ENCODE measurements at places on chromosomes 5 and 9.

- DNase-seq, result peak; percentile 65
Measured at GRCh38 chr9:134025606-134026541, 593 bp downstream of the BRD3OS start.

DNA sequence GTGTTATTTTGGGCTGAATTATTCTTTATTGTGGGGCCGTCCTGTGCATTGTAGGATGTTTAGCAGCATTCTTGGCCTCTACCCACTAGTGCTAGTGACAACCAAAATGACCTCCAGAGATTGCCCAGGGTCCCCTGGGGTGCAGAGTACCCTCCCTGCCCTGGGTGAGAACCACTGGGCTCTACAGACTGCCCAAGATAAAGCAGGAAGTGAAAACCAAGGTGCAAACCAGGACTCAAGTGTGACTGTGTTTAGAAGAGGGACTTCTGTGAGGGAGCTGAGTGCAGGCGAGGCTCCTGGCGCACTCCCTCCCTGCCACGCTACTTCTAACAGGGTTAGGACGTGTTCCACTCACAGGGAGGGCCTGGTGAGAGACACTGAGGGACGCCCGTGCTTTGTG is 41.6 kb downstream of the USP20 start:
- DNase-seq, result no peak

- no peak for DNase-seq
Measured at GRCh38 chr5:93926831-93927620, 185.6 kb upstream of the POU5F2 start.

DNA sequence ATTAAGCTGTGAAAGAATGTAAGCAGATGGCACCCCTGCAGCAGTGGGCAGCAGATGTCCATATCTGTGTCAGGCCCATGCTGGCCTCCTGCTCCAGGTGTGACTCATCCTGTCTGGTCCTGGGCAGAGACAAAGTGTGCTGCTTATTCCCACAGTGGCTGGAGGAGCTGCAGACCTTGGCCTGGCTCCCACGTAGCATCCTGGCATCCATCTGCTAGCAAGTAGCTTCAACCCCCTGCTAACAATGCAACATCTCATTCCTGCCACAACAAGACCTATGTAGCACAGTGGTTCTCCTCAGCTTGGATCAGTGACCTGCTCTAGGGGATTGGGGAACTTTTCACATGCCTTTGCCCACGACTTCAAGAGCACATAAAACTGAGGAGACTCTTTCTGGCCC is 126.4 kb upstream of the SLC12A2 start:
- DNase-seq, result no peak

DNA sequence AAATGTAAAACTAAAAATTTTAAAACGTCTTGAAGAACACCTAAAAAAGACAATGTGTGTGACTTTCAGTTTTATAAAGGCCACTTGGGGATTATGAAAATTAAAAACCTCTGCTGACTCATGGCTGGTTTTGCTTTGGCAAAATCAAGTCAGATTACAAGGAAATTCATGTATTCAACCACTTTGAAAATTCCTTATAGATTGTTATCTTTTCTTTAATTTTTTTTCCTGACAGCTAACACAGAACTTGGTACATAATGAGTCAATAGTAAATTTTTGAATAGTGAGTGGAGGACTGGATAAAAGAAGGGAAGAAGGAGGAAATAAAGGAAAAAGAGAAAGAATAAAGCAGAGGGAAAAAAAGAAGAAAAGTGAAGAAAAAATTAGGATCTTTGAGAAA is 1774.7 kb upstream of the ACO1 start:
- no peak for DNase-seq

- DNase-seq, result no peak
Measured at GRCh38 chr9:19552282-19553105, 143.7 kb downstream of the ACER2 start.

DNA sequence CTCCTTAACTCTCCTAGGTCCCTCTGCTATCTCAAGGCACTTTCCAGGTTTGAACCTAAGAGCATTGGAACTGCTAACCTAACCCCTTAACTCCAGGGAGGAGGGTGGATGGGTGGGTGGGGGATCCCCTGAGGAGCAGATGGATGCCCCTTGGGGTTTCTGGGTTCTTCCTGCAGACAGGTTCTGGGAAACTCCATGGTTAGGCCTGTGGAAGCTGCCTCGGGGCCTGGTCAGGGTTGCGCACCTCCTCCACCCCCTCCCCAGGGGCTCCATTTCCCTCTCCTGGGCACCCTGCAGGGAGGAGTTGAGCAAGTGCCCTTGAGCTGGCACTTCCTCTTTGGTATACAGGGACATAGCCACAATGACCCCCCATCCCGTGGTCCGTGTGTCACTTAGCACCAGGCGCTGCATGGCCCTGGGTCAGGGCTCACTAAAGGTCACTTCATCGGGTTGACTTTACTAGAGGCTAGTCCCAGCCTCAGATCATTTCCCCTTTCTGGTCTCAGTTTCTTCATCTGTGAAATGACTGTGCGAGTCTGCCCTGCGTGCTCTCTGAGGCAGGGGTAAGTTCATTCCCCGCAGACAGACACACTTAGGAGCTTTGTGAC is 16.0 kb downstream of the CXXC5 start:
- no peak for DNase-seq

- no peak for DNase-seq
Measured at GRCh38 chr5:68464424-68464823, 248.9 kb downstream of the PIK3R1 start.

- no peak for DNase-seq
Measured at GRCh38 chr9:4356306-4356705, 56.4 kb upstream of the GLIS3 start.

GRCh38 chr5:71587766-71588532 is 809 bp downstream of the MCCC2 start:
- DNase-seq, result peak; percentile 6

DNA sequence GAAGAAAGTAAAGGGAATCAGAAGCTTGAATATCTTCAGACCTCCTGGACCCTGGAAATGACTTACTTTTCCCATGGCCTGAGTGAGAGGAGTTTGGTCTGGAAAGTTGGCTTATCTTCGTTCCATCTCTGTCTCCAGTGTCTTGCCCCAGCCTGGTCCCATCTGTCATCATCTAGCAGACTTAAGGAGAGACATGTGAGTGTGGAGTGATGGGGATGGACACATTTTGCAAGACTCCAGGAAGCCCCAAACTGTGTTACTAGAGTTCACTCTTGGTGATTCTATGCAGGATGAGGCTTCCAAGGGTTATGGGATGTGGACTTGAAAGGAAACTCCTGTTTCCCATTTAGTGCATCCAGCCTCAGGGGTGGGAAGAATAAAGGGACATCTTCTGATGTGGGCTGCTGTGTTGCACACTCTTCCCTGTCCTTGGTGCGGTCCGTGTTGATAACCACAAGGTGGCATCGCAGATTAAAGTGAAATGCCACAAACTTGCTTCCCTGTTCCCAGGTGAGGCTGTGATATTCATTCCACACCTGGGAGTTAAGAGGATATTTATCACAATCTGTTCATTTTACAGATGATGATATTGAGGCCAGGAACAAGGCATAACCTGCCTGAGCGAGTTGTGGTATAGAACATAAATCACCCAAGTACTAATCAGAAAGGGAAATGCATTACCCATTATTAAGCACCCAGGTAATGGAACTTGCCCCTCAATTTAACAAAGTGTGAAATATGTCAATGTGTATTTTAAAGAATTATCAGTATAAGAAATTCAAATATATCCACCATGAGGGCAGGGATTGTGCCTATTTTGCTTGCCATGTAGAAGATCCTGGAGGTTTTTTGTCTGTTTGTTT is 269.9 kb upstream of the PAPPA start:
- no peak for DNase-seq

GRCh38 chr9:74810200-74810599 is 77.5 kb downstream of the TRPM6 start:
- no peak for DNase-seq

- DNase-seq, result no peak
Measured at GRCh38 chr9:38171926-38172325, 102.9 kb upstream of the SHB start.

GRCh38 chr9:130570208-130570607 is 9.2 kb upstream of the FUBP3 start:
- no peak for DNase-seq

- DNase-seq, result no peak
Measured at GRCh38 chr9:72773570-72773969, 179.3 kb downstream of the ALDH1A1 start.

GRCh38 chr9:70228611-70229010 is 30.2 kb upstream of the SMC5 start:
- DNase-seq, result no peak

GRCh38 chr5:160251406-160252155 is 22.3 kb downstream of the FABP6 start:
- no peak for DNase-seq

DNA sequence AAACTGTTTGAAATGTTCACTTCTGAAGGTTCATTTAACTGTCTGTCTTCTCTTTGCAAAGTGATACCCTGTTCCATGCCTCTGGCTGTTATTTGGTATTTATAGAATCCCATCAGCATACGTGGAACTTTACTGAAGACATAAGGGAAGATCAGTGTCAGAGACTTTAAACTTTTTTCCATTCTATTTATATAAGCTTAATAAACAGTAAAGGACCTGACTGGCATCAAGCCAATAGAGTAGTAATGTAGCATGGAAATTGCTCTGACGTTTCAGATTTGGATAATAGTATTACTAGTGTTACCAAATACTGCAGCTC is 94.9 kb upstream of the MINAR2 start:
- DNase-seq, result no peak

DNA sequence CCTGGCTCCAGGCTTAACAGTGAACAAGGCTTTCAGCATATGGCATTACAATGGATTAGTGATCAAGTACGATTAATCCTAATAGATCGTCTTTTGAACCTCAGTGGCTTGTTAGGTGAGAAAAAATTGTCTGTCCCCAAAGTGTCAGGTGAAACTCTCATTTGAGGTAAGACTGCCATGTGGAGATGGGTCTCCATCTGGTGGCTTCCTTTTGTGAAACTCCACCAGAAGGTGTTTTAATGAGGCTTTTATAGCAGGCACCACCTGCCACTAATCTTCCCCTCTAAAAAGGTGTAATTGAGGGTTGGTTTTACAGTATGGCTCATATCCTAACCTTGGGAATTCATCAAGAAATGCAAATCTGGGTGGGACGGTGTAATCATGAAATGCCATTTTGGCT is 471.1 kb upstream of the MPDZ start:
- DNase-seq, result no peak

GRCh38 chr9:136865768-136866103 is 372 bp downstream of the EDF1 start:
- no peak for DNase-seq

GRCh38 chr5:32520972-32521371 is 64.4 kb upstream of the SUB1 start:
- no peak for DNase-seq

GRCh38 chr5:172638209-172638768 is 2.8 kb upstream of the NEURL1B start:
- DNase-seq, result no peak

- DNase-seq, result no peak
Measured at GRCh38 chr9:31542384-31543055, 841.9 kb upstream of the ACO1 start.

GRCh38 chr9:9079473-9079872 is 1279.9 kb upstream of the DMAC1 start:
- no peak for DNase-seq

DNA sequence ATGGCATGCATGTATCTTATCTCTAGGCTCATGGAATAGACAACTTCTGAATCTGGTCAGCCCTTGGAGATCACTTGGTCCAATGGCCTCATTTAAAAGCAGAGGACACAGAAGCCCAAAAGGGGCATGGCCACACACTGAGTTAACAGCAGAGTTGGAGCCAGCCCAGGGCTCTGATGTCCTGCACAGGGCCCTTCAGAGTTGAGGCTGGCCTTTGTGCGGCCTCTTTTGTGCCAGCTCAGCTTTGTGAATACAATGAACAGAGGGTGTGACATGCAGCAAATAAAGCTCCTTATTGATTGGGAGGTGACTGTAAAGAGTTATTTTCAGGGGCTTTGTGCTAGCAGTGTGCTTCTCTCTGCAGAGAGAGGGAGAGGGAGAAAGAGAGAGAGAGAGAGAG is 150.1 kb upstream of the STK32A start:
- no peak for DNase-seq

GRCh38 chr5:42494414-42494813 is 71.2 kb downstream of the GHR start:
- no peak for DNase-seq

DNA sequence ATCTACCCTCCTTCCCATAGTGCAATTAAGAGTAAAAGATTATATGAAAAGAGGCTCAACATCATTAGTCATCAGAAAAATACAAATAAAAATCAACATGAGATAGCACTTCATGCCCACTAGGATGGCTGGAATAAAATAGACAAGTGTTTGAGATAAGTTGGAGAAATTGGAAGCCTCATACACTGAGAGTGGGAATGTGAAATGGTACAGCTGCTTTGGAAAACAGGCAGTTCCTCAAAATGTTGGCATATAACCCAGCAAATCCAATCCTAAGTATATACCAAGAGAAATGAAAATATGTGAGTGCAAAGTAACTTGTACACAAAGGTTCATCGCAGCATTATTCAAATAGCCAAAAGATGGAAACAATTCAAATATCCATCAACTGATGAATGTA is 9.8 kb downstream of the SPATA31D3 start:
- no peak for DNase-seq

GRCh38 chr5:174532455-174533453 is 191.6 kb upstream of the MSX2 start:
- peak; percentile 74 for DNase-seq

DNA sequence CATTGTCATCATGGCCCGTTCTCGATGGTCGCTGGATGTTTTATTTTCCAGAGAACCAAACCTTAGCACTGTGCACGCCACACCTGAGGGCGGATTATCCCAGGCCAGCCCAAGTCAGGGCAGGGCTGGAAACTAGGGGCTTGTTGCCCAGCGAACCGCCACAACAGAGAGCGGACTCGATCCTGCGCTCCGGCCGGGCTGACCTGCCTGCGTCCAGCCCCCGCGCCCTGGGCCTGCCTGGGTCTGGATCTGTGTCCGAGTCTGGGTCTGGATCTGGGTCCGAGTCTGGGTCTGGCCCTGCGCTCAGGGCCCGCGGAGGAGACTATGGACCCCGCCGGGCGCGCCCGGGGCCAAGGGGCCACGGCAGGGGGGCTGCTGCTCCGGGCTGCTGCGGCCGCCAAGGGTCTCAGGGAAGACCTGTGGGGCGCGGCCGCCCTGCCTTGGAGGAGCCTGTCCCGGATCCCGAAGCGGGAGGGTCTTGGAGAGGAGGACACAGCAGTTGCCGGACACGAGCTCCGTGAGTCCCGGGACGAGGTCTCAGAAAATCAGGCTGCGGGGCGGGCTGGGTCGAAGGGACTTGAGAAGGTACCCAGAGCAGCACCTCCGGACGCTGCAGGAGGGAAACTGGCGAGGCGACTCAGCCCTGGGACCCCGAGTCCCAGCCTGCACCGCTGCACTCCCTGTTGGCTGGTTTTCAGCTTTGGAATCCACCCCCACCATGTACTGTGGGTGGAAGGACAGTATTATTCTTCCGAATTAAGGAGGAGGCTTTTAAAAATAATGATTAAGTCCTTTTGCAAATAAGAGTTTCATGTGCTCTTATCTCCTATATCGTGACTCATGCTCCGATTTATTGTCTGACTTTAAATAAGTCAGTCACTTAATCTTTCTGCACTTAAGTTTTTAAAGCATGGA is at the start of gene ANKDD1B:
Gene ANKDD1B, plus strand, starts transcription at position 143 of the 915 bp plus-strand sequence. Its CDS starts 182 bp downstream, at position 325.
- DNase-seq, result peak; percentile 60

Measured in hepatic stellate cell (primary cell).